Thoracic aorta (tissue), 2 donors: ENCODE measurements at places on chromosomes 16 and 17. TPM values are rescaled to one million over a fixed set of nuclear protein-coding genes. Genes with fewer than 3 reads are reported as not detected.

FGF11 gene
- total RNA-seq = not detected

GRCh38 chr17:77708936-77709335 lies 249.6 kb upstream of the TNRC6C start:
- DNase-seq = no peak

- no peak for DNase-seq
Observed at GRCh38 chr17:45984368-45984767, 14.7 kb upstream of the STH start.

DNA sequence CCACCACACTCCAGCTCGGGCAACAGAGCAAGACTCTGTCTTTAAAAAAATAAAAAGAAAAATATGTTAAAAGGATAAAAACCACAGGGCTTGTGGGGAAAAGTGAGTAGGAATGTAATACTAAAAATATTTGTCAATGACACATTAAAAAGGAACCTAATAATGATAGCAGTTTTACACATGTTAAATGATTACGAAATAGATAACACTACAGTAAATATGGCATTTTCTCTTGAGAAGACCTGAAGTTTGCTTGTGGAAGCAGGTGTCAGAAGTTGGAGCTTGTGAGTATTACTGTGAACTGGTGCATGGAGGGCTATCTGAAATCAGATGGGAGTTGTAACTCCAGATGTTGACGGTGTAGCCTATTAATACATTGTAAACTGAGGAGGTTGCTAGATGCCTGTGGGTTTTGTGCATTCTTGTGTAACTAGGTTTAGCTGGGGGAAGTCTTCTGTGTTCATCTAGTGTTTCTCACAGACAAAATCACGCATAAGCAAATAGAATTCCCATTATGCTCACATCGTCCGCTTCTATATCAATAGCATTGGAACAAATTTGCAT lies 44.2 kb upstream of the CLEC18A start:
- no peak for DNase-seq

DNA sequence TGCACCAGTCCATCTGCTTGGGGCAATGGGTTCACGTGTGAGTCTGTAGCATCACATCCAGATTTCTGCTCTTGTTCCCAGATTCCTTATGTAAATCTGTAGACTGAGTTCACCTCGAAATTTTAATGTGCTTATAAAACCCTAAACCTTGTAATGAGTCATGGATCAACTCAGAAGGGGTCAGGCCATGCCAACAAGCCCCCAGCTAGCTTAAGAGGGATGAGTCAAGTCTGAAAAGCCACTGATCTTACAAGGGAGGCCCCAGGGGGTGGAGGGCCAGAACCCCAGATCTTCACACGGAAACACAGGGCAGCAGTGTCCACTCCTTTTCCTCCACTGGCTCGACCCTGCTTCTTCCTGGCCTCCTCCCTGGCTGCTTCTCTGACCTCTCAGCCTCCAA lies 399.1 kb upstream of the CDH5 start:
- no peak for DNase-seq

DNA sequence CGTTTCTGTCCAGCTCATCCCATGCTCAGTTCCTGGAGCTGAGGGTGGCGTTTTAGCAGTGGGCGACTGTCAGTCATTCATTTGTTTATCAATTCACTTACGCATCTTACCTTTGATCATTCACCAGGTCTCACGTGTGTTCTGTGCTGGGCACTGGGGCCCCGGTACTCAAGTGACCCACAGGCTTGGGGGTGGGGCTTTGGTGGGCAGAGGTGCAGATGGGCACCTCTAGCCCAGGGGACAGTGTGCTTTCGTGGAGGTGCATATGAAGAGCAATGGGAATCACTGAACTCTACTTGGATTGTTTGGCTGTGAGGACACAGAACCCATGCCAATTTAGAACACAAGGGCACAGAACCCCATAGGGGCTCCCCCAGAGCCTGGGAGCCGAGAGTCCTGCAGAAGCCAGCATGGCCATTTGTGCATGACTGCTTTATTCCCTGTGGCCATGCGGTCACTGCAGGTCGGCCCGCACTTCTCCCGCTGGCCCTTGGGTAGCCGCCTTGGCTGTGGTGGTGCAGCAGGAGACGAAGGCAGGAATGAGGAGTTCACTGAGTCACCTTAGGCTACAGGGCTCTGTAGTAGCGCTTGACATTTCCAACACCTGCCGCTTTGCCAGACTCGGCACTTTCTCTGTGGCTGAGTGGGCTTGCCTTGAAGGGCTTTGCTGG lies 144.6 kb downstream of the SNX29 start:
- DNase-seq = no peak

KRT32 gene
- total RNA-seq = not detected

DNA sequence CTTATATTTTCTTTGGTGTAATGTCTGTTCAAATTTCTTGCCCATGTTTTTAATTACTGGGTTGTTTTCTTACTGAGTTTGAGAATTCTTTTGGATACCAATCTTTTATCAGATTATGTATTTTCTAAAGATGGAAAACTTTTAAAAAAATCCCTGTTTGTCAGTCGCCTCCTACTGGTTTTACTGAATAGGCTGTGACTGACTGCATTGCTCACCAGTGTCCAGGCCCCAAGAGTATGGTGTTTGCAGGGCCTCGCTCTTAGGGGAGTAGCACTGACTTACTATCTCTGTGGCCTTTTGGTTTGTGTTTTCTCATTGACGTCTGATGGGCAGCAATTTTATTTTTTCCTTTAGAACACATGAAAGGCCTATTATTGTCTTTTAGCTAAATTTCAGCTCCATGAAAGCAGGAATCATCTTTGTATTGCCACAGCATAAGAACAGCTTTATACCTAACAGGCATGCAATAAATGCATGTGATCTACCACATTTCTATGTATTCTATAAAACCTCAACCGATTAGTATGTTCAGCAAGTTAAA lies 188.4 kb downstream of the AATF start:
- DNase-seq = no peak

- no peak for DNase-seq
Observed at GRCh38 chr17:77372444-77373298, 231.9 kb downstream of the SEC14L1 start.

DNA sequence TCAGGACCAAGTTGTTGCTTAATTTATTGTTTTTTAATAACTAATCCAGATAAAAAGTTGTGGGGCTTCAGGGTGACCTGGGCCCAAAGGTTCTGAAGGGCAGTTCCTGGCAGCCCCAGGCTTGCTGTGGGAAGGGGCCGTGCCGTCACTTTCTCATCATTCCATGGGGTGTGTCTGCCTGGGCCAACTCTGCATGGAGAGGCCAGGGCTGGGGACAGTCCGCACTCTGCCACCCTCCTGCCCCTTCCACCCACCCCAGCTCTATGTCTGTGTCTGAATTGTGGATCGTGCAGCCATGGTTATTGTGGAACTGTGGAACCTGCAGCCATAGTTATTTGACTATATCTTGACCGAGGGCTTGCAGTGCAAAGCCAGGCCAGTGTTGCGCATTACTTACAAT lies 4.0 kb downstream of the LIMD2 start:
- DNase-seq = no peak

- DNase-seq = no peak
Observed at GRCh38 chr16:73000020-73000906, 47.7 kb downstream of the ZFHX3 start.

DNA sequence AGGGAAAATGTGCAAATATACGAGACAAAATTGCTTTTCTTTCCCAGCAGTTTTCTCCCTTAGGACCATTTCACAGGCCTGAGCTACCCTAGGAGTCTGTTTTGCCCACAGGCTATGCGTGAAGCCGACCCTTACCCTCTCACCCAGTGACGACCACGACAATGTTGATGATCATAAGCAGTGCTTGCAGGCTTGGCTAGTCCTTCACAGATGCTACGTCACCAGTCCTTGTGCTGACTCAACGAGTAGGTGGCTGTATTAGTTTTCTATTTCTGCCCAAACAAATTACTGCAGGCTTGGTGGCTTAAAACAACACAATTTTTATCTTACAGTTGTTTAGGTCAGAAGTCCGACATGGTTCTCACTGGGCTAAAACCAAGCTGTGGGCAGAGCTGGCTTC lies 574.6 kb upstream of the HSBP1 start:
- no peak for DNase-seq

TMEM106A gene
- 17.3 TPM for total RNA-seq

DNA sequence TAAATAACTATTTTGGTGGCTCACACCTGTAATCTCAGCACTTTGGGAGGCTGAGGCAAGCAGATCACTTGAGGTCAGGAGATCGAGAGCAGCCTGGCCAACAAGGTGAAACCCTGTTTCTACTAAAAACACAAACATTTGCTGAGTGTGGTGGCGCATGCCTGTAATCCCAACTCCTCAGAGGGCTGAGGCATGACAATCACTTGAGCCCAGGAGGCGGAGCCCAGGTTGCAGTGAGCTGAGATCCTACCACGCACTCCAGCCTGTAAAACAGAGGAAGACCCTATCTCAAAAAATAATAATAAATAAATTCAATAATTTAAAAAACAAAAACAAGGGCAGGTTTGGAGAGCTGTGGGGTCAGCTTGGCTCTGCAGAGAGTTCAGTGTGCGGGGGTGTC lies 5.7 kb upstream of the SLC4A1 start:
- no peak for DNase-seq

GRCh38 chr16:24493821-24494220 lies 45.5 kb upstream of the RBBP6 start:
- DNase-seq = no peak

DNA sequence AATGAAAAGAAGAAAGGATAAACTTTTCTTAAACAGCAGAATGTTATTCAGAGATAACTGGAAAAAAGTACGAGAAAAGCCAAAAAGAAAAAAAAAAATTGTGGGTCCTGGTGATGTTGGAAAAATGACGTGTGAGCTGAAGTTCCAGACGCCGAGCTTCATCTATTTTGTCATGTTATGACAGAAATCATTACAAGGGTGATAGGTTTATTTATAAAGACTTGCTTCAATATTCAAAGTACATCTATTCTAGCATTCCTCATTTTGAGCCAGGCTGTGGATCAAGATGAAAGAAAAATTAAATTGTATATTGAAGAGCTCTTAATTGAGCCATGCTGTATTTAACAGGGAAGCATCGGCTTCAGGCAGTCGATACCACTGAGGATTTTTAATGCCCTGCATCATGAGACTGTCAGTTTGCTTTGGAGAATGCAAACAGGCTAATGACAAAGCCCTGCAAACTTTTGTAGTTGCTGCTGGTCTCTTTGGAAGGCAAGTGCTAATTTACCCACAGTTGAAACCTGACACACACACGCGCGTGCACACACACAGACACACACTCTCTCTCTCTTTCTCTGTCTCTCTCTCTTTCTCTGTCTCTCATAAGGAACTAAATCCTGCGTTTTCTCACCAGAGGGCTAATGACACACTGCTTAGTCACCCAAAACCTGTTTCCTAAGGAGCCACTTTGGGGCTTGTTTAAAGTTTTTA lies 110.7 kb downstream of the WWOX start:
- DNase-seq = no peak

DNA sequence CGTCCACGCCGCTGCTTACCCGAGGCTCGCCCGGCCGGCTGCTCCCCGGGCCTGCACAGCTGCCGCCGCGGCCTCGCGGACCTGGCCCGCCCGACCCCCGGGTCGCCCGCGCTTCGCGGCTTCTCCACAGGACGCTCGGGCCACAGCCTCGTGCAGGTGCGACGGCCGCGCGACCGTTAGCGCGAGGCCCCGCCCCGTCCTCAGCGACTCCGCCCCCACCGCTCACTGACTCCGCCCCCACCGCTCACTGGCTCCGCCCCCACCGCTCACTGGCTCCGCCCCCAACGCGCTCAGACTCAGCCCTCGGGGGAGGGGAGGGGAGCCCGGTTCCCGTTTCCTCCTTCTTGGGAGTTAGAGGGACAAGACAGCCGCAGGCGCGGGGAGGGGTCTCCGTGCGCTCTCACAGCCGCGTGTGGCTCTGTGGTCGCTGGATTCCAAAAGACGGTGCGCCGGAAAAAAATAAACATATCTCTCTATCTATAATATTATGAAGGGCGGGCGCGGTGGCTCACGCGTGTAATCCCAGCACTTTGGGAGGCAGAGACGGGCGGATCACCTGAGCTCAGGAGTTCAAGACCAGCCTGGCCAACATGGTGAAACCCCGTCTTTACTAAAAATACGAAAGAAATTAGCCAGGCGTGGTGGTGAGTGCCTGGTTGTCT lies at the start of gene MEIOB:
TSS of gene MEIOB (minus strand) at position 191 of the 662 bp plus-strand sequence. CDS start 3,989 bp downstream, outside the sequence.
- DNase-seq = no peak

- DNase-seq = no peak
Observed at GRCh38 chr17:69179227-69179952, 37.7 kb upstream of the ABCA6 start.

HOXB1 gene
- total RNA-seq = not detected

- no peak for DNase-seq
Observed at GRCh38 chr16:48949636-48950035, 332.0 kb downstream of the CBLN1 start.

- no peak for DNase-seq
Observed at GRCh38 chr17:40791787-40792436, 7.8 kb downstream of the KRT28 start.

DNA sequence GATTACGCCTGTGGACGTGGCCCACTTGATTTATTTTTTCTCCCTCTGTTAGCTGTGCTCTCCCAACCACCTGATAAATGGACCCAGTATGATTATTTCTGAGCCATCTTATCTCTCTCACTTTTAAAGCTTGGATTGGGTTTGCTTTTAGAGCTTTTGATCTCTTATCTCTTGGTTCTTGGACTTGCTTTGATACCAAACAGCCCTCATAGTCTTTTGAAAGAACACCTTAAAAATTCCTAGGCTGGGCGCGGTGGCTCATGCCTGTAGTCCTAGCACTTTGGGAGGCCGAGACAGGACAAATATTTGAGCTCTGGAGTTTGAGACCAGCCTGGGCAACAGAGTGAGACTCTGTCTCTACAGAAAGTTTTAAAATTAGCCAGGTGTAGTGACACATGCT lies 25.8 kb downstream of the SMTNL2 start:
- DNase-seq = no peak

- DNase-seq = no peak
Observed at GRCh38 chr16:88479793-88480760, 27.0 kb downstream of the ZFPM1 start.

GRCh38 chr16:27670071-27670810 lies 120.3 kb downstream of the KATNIP start:
- no peak for DNase-seq

DNA sequence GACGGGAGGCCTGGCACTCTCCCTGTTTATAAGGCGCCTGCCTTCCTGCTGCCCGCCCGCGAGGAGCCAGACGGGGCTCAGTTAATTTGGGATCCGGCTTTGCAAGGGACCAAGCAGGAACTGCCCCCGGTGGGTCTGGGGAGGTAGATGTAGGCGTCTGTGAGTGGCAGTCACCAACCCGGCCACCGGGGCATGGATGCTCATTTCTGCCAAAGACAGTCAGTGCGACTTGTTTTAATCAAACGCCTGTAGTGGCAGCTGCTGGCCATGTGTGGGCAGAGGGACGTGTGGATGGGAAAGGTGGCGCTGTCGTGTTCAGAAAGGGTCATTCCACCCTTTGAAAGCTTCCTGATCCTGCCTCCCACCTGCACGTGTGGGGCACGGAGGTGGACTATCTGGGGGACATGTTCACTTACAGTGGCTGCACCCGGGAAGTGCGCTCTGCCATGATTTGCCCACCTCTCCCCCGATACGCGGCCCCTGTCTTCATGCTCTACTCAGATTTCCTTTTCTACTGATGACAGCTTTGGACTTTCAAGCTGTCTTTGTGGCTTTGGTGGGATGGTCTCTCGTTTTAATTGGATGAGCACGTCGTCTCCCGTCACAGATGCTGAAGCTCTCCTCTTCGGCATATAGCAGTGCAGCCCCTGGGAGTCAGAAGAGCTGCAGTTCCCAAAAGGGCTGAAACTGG lies 60.3 kb upstream of the CIBAR2 start:
- no peak for DNase-seq

KLHL10 gene
- total RNA-seq = not detected
